ENCODE measurements at places on chromosomes 11 and 22.
A peak's percentile ranks its signal among the peaks of the same experiment; 100 is the strongest.

DNA sequence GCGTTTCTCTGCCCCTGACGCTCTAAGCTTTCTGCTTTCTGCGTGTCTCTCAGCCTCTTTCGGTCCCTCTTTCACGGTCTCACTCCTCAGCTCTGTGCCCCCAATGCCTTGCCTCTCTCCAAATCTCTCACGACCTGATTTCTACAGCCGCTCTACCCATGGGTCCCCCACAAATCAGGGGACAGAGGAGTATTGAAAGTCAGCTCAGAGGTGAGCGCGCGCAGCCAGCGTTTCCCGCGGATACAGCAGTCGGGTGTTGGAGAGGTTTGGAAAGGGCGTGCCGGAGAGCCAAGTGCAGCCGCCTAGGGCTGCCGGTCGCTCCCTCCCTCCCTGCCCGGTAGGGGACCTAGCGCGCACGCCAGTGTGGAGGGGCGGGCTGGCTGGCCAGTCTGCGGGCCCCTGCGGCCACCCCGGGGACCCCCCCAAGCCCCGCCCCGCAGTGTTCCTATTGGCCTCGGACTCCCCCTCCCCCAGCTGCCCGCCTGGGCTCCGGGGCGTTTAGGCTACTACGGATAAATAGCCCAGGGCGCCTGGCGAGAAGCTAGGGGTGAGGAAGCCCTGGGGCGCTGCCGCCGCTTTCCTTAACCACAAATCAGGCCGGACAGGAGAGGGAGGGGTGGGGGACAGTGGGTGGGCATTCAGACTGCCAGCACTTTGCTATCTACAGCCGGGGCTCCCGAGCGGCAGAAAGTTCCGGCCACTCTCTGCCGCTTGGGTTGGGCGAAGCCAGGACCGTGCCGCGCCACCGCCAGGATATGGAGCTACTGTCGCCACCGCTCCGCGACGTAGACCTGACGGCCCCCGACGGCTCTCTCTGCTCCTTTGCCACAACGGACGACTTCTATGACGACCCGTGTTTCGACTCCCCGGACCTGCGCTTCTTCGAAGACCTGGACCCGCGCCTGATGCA, at the start of gene MYOD1:
Gene MYOD1, plus strand, starts transcription at position 544 of the 910 bp plus-strand sequence. Its CDS starts 212 bp downstream, at position 756.
- no peak for ATAC-seq

DNA sequence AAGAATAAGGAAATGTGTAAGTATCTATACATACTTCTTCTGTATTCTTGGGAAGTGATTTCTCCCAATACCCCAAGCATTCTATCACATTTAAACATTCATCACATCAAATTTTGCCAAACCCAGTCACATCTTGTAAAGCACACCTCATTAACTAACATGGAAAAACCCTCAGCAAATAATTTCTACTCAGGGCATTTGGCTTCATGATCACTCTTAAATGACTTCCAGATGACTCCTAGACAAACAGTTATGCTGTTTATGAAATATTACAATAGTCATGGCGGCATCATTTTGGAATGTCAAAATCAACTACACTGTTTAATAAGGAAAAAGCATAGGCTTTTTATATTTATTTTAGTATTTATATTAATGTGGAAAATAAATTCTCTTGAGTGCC, 47.3 kb upstream of the CCDC34 start:
- no peak for ATAC-seq

DNA sequence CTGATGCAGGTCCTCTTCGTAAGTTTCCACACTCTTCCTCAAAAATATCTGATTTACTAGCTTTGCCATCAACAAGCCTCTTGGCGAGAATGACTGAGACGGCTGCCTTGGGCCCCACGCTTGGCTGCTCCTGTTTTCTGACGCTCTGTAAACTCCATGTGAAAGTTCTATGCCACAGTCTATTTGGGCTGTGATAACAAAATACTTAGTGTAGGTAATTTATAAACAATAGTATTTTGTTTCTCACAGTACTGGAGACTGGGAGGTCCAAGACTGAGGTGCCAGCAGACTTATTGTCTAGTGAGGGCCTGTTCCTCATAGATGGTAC, 123.2 kb upstream of the SORL1-AS1 start:
- ATAC-seq, result no peak

GRCh38 chr11:61429346-61429690, 457 bp downstream of the CPSF7 start:
- ATAC-seq, result peak; percentile 59

DNA sequence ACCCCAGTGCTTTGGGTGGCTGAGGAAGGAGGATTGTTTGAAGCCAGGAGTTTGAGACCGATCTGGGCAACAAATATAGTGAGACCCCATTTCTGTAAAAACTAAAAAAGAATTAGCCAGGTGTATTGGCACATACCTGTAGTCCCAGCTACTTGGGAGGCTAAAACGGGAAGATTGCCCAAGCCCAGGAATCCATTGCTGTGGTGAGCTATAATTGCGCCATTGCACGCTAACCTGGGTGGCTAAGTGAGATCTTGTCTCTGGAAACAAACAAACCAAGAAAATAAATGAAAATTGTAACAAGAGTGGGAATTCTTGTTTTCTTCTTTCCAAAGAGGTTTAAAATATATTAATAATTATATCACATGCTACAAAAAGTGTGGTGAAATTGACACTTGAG, 52.9 kb downstream of the DEPDC5 start:
- ATAC-seq, result no peak

Data from activated CD4-positive, CD25-positive, alpha-beta regulatory T cell treated with anti-CD3 and anti-CD28 coated beads, Interleukin-2, amount 50 U/mL, for 24 hours (primary cell).